ENCODE measurements at places on chromosomes 11 and 22.

DNA sequence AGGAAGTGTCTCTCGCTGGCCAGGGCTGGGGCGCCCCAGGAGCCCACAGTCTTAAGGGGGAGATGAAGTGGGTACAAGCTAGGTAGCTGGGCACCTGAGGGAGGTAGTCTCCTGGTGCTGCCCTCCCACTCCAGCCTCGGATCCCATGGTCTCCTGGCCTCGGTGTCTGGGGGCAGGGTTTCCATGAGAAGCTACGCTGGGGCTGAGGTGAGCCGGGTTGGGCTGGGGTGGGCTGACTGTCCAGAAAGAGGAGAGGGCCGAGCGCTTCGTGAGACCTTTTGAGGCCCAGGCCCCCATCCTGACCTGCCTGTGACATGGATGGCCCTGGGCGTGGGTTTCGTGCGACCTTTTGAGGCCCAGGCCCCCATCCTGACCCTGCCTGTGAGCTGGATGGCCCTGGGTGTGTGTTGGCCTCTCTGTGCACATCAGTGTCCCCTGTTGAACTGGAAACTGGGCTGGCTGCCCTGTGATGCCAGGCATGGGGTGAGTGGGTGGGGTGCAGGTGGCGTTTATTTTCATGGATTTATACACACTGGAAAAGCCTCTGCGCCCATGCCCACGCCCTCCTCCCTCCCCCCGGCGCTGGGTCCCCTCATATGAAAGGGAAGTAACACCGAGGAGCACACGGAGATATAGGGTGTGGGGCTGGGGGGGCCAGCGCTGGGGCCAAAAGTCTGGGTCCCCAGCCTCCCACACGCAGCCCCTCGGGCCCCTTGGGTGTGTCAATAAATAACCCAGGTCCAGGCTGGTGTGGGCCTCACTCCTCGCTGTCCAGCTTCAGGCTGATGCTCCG, 8.6 kb downstream of the AIP start:
- no peak for DNase-seq

DNA sequence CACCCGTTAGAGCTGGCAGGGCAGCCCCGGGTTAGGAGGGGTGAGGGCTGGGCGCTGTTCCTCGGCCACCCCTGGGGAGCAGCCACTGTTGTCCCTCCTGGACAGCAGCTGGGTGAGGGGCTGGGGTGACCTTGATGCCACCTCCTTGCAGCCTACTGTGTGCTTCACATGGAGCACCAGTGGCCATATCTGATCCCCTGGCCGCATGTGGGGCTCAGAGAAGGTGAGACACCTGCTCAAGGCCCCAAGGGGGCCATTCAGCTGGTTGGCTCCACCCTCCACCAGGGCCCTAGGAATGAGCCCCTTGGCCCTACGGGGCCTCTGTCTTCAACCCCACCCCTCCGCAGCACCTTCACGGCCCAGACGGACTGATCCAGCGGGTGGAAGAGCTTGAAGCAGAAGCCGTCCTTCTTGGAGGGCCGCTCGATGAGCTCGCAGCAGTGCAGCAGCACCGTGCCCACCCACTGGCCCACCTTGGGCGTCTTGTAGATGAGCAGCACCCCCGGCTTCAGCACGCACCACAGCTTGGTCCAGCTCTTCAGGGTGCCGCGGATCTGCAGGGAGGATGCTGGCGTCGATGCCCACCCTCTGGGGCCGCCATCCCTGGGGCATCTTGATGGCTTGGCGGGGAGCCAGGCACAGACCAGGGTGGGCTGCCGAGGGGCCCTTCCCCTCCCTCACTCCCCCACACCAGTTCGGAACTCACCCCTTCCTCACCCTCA, 44.9 kb downstream of the OSBPL5 start:
- no peak for DNase-seq

- DNase-seq = no peak
Measured at GRCh38 chr11:44509296-44509695, 56.2 kb upstream of the CD82 start.

GRCh38 chr22:24693379-24693778, 81.1 kb downstream of the PIWIL3 start:
- no peak for DNase-seq

- no peak for DNase-seq
Measured at GRCh38 chr22:46019351-46019750, 42.4 kb upstream of the WNT7B start.

DNA sequence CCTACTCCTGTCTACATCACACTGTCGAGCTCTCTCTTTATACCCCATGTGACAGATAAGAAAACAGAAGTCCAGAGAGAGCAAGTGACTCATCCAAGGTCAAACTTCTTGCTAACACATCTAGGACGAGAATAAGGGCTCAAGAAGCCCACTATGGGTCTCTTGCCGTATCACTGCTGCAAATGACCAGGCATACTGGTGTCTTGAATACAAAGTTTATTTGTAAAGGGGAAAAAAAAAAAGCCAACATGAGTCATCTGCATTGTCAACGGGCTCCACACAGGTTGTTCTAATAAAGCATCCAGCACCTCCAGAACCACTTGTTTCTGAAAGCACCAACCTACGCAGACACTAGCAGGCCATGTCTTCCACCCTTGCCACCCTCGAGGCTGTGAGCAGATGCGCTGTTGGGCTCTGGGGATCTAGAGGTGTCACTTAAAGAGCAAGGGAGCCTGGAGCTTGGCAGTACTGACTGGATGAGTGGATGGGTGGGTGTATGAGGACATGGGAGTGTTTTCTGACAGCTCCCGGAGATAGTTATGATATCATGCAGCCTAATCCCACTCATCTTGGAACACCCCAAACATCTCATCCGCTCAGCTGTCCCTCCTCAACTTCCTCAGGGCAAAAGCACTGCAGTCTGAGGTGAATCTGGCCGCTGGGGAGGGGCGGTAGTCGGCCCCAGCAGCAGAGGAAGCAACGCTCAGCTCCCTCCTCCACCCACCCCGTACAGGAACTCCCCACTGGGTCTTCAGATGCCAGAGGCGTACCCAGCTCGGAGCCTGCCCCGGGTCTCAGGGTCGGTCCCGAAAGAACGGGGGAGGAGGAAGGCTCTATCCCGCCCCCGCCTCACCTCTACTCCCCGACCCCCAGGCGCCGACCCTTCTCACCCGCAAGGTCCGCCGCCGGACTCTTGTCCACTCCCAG, 1.0 kb downstream of the SMCO4 start:
- peak; percentile 17 for DNase-seq

DNA sequence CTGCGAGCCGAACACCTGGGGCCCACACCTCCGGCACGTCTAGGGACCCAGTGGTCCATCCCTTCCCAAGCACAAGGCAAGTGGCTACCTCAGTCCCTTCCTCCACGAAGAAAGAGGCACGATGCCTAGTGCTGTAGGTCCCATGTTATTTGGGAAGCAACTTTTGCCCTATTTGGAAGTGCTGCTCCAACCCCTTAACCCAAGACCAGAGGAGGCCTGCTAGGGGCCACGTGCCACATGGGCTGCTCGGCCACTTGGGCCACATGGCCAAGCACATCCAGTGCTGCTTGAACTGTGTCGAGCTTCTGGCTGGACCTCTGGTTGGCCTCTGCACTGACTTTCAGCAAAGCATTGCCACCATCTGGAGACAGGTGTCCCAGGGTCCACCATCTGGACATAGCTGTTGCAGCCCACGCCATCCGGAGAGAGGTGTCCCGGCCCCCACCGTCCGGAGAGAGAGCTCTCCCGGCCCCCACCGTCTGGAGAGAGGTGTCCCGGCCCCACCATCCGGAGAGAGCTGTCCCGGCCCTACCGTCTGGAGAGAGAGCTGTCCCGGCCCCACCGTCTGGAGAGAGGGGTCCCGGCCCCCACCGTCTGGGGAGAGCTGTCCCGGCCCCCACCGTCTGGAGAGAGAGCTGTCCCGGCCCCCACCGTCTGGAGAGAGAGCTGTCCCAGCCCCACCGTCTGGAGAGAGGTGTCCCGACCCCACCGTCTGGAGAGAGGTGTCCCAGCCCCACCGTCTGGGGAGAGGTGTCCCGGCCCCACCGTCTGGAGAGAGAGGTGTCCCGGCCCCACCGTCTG, 6.5 kb upstream of the B4GALNT4 start:
- DNase-seq = no peak

DNA sequence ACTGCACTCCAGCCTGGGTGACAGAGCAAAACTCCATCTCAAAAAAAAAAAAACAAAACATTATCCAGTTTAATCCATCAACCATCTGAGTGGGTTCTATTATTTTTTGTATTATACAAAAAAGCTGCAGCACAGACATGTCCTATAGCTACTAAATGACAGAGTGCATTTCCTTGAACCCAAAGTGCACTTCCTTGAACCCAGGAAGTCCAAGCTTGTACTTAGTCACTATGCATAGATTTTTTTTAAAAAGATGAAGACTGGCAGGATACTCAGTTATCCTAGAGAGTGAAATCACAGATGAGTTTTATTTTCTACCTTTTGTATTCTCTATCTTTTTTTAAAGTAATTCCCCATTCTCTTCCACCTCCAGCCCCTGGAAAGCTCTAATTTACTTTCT, 8.0 kb upstream of the RRAS2 start:
- no peak for DNase-seq

DNA sequence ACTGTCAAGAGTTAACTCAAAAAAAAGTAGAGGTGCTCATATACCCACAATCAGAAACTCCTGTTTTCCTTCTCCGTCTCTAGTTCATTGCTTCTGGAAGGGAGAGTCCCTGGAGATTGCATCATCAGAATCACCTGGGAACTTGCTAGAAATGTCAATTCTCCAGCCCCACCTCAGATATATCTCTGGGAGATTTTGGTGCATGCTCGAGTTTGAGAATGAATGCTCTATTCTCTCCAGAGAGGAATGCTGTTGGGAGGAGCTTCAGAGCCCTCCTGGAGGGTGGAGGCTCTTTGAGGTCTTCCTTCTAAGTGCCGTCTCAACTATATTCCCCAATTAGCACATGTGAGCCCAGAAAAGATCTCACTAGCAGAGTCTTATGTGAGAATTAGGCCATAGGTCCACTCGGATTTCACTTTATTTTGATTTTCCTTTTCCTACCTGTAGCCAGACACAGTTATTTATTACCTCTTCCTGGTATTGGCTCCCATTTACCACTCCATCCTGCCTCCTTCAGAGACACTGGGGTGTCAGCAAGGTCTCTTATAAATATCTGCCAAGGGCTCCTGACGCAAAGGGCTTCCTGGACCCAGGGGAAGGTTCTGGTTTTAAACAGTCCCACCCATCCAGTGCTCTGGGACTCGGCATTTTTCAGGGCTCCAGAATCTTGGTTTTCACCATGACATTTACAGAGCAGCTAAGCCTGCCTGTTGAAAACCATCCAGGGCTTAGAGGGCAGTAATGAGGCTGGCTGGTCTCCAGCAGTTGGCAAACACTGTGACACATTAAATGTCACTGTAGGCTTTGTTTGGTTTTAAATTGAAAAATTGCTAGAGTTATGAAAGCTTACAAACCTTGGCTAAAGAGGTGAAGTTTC, 136.2 kb downstream of the CD44 start:
- no peak for DNase-seq

DNA sequence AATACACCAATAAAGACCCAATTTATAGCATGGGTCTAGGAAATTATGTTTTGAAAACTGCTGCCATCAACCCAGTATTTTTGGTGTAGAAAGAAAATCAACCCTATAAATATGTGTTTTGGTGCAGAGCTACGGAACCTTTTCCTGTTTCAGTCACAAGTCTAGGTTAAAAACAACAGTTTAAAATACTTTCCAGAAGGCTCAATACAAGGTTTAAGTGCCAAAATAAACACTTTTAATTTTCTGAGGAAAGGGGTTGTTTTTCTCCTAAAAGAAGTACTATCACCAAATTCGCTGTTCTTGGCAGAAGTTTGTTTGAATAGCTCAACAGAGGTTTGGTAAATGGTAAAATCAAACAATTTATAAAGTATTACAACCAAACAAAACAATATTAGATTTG, 201.3 kb downstream of the TMEM135 start:
- no peak for DNase-seq

DNA sequence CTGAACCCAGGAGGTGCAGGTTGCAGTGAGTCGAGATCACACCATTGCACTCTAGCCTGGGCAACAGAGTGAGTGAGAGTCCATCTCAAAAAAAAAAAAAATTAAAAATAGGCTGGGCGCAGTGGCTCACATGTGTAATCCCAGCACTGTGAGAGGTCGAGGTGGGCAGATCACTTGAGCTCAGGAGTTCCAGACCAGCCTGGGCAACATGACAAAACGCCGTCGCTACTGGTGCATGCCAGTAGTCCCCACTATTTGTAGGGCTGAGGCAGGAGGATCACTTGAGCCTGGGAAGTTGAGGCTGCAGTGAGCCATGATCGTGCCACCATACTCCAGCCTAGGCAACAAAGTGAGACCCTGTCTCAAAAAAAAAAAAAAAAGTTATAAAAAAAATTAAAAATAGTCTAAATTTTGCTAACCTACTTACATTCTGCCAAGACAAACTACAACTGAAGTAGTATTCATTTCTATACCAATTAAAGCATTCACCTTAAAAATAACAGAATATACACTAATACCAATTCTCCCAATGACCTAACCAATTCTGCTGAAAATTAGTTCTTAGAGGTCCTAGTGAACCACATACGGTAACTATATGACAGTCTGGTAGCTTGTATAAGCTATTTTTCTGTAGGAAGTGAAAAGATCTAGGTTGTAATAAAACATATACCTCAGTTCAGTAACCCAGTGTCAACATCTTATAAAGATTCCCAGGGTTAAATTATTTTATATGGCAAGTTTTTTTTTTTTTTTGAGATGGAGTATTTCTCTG, 7.1 kb downstream of the DDX6 start:
- no peak for DNase-seq

GRCh38 chr11:107928767-107929507, 689 bp downstream of the RAB39A start:
- DNase-seq = no peak

DNA sequence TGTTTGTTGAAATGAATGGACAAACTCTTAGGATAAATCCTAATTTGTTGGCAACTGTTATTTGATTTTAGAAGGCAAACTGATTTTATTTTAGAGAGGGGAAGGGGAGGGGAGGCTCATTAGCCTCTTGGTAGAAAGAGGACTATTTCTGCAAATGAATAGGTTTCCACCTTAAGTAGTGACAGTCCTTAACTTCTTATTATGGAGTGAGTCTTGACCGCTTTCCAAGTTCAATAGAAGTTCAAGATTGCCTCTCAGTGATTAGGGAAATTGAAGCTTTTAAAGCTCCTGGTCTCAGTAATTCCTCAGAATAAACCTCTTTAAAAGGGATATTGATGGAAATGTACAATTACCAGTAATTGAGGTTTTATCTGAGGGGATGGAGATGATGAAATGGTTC, 55.7 kb downstream of the PANX1 start:
- DNase-seq = no peak

- no peak for DNase-seq
Measured at GRCh38 chr22:39522567-39523300, 2.4 kb downstream of the ATF4 start.

GRCh38 chr11:13889552-13890249, 72.8 kb upstream of the SPON1 start:
- no peak for DNase-seq

GRCh38 chr11:133934599-133935550, 21.9 kb downstream of the IGSF9B start:
- no peak for DNase-seq

DNA sequence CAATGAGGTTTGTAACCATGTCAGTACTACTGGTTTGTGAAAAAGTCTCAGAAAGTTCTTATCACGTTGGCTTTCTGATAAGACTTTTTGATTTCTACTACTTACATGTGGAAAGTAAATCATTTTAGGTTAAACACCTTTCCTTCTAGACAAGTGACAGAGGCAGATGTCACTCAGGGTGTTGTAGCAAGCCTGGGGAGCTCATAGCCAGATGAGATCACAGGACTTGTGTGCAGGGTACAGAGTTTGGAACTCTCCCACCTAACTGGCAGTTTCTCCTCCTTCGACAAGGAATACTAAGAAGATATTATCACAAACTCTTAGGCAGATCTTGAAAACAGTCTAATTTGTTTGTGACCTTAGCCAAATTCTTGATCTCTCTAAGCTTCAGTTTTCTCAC, 49.4 kb upstream of the PICALM start:
- no peak for DNase-seq

GRCh38 chr11:22792497-22792896, 37.1 kb downstream of the SVIP start:
- no peak for DNase-seq

Measured in activated naive CD4-positive, alpha-beta T cell (primary cell).